ENCODE measurements at places on chromosomes 3 and 15.

- DNase-seq = no peak
Observed at GRCh38 chr3:197376020-197376419, 77.6 kb upstream of the DLG1 start.

DNA sequence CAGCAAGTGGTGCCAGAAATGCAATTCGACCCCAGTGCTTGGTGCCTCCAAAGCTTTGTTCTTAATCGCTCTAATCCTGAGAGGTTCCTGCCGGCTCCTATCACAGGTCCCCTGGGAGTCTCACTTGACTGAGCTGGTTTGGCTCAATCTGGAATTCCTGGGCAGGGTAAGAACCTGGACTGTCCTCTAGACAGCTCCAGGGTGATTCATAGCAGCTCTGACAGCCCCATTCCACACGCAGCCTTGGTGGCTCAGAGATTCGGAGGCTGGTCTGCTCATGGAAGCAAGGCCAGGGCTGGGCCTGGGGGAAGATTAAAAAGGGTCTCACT, 37.9 kb downstream of the MYO5C start:
- DNase-seq = no peak

GRCh38 chr15:22253676-22254408, 173.5 kb downstream of the OR4M2 start:
- DNase-seq = no peak

DNA sequence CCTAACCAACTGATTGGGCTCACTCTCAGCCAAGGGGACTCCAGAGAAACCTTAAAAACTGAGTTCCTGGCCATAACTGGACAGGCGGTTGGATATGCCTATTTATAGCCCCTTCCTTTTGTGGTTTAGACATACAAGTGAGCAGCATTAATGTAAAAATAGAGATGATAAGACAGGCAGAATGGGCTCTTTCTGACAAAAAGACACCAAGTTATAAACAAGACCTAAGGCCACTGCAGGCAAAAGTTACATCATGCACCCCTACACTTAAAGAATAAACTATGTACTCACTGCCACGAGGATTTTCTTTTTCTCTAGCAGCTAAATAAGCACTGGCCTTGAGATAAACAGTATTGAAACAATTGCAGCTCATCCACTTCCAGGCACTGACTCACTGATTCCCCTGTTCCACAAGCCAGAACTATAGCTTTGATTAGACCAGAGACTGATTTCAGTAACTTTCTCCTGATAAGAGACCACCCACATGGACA, 30.1 kb downstream of the SUCNR1 start:
- DNase-seq = no peak

DNA sequence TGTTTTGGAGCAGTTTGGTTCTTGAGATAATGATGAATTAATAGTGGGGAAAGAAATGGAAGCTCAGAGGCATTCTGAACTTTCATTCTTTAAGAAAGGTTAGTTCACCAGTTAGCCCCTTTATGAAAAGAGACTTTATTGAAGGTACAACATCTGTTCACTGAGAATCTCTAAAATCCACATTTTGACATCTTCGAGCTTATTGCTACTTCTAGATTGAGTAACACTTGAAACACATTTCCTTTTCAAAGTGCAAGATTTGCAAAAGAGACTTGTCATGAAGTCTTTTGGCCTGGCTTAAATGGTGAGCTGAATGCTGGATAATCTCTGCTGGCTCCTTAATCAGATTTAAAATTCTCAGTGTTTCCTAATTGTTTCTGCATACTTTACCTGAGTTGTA, 42.3 kb downstream of the RAB8B start:
- no peak for DNase-seq

GRCh38 chr15:44009038-44009437, 182.2 kb downstream of the WDR76 start:
- no peak for DNase-seq

DNA sequence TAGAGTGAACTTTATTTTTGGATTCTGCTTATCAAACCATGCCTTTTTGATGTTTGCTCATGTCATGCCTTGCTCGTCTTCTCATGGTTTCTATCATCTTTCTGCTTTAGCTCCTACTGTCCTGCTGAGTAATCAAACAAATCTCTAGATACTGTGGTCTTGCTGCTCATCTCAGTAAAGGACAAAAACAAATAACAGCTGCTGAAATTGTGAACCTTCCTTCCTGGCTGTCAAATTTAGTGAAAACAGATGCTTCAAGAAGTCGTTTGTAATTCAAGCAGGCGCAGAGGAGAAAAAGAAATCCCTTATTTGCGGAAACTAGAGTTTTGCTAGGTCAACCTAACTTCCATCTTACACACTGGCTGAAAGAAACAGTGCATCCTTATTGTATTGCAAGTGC, 616.1 kb upstream of the ALCAM start:
- DNase-seq = no peak

DNA sequence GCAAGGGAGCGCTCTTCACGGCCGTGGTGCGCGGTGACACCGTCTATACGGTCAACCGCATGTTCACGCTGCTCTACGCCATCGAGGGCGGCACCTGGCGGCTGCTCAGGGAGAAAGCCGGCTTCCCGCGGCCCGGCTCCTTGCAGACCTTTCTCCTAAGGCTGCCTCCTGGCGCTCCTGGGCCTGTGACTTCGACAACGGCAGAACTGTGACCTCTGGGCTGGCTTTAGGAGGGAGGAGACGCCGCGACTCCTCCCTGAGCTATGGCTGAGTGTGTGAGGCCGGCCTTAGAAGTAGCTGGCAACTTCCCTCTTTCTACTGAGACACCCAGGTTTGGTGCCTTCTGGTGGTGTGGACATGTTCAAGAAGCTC, 1.4 kb downstream of the KBTBD13 start:
- DNase-seq = peak; percentile 29

DNA sequence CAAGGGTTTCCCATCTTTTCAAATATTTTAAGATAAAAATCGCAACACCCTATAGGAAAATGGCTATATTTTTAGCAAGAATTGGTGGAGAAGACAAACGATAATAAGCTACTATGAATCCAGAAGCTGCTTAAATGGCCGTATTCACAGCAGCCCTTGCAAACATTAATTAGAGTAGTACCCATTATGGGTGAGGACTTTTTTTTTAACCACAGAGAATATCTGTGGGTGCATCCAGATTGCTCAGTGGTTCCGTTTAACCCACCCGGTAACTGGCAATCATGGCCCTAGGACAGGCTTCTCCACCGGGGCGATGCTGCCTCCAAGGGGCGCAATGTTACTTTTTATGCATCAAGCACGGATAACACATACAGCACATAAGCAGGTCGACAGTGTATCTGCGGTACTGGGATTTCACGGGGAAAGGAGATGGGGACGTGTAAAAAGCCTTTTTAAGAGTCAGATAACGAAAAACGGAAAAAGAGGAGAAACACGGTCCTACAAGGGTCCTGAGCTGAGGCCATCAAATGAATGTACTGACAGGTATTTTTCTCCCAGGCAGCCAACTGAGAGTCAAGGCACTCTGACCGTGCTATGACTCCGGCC, 968 bp upstream of the TMEM266 start:
- DNase-seq = no peak

Measured in stimulated activated CD4-positive, alpha-beta T cell treated with anti-CD3 and anti-CD28 coated beads, Interleukin-2, amount 100 ng/mL, for 4 hours (primary cell).